Right renal cortex interstitium (tissue), 3 donors: ENCODE measurements at places on chromosomes 2 and 18. TPM values are rescaled to one million over a fixed set of nuclear protein-coding genes. Genes with fewer than 3 reads are reported as not detected.

The ILKAP gene
- 39.3 TPM for polyA plus RNA-seq

The VSNL1 gene
- 2.5 TPM for polyA plus RNA-seq

The IGFBP5 gene
- 398 TPM for polyA plus RNA-seq

The MYO1B gene
- polyA plus RNA-seq, result 121 TPM

The ITGB1BP1 gene
- polyA plus RNA-seq, result 73.3 TPM

The ZAP70 gene
- polyA plus RNA-seq, result 2.3 TPM

The CPO gene
- polyA plus RNA-seq, result 1.2 TPM

The DHRS9 gene
- polyA plus RNA-seq, result 0.93 TPM

The TIGD1 gene
- polyA plus RNA-seq, result 12.3 TPM

The VWC2L gene
- polyA plus RNA-seq, result 0.07 TPM

The RHBDD1 gene
- polyA plus RNA-seq, result 30.9 TPM

The VWA3B gene
- 0.72 TPM for polyA plus RNA-seq

The EXOC6B gene
- polyA plus RNA-seq, result 25.8 TPM

The PPP1R1C gene
- 2.0 TPM for polyA plus RNA-seq

The FSHR gene
- polyA plus RNA-seq, result not detected

The UGT1A6 gene
- polyA plus RNA-seq, result 6.2 TPM

The IL36A gene
- not detected for polyA plus RNA-seq

The POTEI gene
- polyA plus RNA-seq, result not detected

DNA sequence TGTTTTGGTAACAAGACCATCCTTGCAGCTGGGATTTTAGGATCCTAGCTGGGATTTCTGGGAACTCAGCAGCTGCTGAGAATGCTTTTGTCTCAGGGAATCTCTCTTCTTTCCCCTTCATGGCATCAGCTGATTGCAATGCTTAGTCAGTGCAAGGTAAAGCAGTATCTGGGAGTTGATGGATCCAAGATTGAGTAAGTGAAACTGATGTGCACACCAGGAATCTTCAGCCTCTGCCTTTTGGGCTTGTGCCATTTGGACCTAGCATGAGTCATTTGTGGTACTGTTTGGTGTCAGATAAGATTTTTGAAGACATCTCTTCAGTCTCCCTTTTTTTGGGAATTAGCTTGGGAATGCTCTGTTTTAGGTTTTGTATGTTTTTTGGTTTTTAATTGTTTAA, 363.3 kb upstream of the TFPI start:
- DNase-seq, result no peak

- no peak for DNase-seq
These were observed 225.0 kb downstream of the ALPK2 start for GRCh38 chr18:58403799-58404455.

- DNase-seq, result no peak
These were observed 101.6 kb downstream of the SPTBN1 start for GRCh38 chr2:54557601-54558187.

DNA sequence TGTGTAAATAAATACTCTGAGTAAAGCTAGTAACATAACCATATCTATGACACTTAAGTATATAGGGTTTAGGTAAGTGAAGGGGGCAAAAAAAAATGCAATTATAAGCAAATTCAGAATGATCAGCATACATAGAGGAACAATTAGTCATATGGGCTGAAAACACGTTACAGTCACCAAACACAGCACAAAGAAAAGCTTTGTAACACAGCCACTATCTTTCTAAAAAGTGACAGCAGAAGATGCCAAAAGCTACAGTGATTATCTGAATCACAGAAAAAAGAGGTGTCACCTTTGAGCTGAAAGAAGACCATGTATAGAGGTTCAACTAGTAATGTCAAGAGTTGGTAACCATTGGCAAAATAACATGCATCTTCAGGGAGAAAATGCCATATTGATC, 115.5 kb downstream of the ERBB4 start:
- no peak for DNase-seq

- DNase-seq, result no peak
These were observed 58.1 kb downstream of the MYO3B start for GRCh38 chr2:170235860-170236679.

DNA sequence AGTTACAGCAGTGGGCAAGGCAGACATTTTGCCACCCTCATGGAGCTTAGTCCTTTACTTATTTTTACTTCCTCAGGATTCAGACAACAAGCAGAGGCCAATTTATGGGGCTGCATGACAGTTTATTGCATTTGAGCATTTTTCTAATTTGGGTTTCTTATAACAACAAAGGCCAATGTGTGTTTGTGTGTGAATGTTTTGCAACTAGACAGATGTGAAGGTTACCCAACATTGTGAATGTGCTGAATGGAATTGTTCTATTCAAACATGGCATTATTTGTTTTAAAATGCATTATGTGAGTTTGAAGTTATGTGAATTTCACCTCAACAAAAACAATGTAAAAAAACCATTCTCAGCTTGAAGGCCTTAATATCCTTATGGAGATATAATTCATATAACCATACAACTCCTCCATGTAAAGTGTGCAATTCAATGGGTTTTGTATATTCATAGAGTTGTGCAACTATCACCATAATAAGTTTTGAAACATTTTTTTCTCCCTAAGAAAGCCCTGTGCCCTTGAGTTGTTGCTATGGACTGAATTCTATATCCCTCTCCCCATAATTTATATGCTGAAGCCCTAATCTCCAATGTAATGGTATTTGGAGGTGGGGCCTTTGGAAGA, 57.3 kb downstream of the CCDC195 start:
- DNase-seq, result no peak

- no peak for DNase-seq
These were observed 552 bp downstream of the CNPPD1 start for GRCh38 chr2:219175928-219176817.

DNA sequence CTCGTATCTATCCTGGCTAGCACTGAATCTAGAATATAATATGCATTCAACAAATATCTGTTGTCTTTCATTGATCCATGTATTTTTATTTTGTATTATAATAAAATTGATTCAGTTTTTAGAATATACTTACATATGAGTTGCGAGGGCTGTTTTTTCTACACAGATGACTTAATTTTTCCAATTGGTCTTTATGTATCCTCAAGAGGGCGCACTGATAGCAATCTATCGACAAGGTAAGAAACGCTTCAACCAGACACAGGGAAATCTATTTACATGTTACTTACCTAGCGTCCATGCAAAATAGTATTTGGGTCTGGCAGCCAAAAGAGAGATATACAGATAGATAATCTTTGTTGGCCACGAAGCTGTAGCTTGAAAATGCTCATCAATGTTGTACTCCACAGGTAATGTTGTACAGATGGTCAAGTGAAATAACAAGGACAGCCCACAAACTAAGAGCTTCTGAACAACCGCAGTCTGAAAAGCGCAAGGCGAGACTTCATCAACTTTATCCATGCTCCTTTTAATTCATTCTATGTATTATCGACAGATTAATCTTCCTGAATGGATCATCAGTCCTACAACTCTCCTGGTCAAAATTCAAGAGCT, 35.5 kb upstream of the KIDINS220 start:
- no peak for DNase-seq

- no peak for DNase-seq
These were observed 11.4 kb upstream of the PROKR1 start for GRCh38 chr2:68632021-68632420.

DNA sequence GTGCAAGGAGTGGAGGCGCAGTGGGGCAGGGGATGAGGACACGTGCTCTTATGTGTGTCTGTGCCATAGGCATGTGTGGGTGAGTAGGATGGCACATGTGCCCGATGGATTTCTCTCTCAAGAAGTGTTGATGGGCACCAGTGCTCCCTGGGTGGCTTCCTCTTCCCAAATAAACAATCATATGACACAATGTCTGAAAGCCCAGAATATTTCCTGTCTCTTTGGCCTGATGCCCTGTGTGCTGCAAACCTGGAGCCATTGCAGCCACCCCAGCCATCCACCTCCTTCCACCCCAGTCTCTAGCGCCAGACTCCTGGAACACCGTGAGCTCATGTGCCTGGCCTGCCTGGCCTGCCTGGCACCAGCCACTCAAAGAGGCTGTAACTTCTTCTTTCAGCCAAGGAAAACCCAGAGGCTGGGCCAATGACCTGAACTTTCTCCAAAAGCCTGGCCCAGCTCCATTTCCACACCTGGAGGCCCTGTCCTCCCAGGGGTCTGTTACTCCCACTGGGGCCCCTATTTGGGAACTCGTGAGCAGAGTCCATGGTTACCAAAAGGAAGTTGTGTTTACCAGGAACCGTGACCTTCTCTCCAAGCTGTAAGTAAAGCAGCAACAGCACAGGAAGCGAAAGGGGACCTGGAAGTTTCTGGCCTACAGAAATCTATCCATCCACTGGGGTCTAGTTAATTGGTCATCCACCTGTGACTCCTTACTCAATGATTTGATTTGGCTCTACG, 9.5 kb upstream of the ZBTB7C start:
- no peak for DNase-seq

DNA sequence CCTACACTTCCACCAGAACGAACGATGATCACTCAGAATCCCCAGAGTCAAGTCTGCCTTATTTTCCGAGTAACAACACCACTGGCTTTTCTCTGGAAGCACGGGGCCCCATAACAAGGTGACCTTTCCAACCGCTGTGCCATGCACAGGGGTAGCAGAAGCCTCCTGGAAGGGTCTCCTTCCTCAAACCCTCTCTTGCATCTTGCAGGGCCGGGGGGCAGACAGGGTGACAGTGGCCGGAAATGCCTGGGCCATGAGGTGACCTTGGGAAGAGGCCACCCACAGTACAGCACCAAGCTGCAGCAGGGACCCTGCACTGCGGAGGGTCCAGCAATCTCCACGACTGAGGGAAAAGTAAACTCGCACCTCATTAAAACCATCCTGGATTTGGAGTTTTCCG, 108.5 kb downstream of the PXDN start:
- DNase-seq, result no peak

GRCh38 chr2:37819186-37819585, 105.9 kb upstream of the RMDN2 start:
- no peak for DNase-seq

DNA sequence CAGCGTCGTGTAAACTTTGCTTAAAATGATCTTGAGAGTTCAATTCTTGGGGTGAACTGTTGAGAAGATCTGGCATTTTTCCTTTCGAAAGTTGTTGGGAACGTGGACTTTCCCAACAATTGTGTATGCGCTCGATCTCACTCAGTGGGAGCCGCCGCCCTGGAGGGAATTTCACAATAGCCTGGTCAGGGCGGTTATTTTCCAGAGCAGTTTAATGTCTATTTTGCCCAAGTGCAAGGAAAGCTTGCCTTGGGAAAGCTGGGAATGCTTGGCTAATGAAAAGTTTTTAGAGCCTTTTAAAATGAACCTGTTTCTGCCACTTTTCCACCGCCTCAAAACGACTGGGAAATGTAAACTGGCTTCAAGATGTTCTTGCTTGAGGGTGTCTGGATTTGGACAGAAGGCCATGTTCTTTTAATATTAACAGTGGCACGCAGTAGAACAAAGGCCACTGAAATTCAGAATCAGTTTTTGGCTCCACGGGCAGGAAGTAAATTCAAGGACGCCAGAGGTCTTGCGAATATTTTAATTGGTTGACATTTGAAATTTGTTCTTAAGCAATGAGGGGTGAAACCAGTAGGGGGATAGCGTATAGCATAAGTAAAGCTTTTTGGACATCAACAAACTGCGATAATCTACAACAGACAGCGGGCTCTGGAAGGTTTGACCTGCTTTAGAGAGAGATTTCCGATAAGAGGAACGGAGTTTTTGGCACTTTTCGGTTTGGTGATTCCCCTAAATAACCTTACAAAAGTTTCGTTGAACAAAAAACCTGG, 1.2 kb downstream of the CFLAR start:
- peak; percentile 67 for DNase-seq

DNA sequence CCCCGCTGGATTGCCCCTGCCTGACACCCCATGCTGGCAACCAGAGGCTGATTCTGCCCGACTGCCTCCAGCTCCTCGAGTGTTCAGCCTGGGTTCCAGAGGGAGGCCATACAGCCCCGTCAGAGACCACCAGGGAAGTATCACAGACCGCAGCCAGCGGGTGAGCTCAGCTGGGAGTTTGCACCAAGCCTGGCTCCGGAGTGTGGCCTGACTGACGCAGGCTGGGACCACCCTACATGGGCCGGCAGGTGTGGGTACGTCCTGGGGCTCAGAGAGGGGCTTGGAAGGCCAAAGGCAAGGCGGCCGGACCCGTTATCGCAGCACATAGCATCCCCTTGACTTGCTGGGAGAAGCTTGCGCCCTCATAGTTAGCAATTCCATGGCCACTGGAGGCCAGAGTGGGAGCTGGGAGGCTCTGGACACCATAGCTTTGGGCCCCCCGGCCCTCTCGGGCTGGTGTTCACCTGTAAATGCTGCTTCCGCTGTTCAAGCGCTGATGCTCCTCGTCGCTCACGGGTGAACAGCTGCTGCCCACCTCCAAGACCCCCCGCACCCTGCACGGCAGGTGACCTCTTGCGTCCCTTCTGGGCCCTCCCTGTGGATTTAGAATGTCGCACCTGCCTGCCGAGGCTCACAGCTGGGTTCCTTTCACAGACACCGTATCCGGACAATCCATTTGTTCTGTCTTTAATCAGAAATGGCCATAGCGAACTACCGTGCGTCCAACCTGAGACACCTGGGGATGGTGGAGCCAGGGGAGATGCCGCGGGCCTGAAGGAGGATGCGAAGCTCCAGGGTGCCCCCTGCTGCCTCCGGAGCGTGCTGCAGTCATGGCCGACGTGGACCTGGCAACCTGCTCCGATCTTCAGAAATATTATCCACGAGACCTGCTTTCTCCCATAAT, 31.2 kb upstream of the SLC66A3 start:
- no peak for DNase-seq

DNA sequence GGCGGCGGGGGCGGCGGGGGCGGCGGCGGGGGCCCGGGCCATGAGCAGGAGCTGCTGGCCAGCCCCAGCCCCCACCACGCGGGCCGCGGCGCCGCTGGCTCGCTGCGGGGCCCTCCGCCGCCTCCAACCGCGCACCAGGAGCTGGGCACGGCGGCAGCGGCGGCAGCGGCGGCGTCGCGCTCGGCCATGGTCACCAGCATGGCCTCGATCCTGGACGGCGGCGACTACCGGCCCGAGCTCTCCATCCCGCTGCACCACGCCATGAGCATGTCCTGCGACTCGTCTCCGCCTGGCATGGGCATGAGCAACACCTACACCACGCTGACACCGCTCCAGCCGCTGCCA, 644 bp downstream of the ONECUT2 start:
- DNase-seq, result no peak

DNA sequence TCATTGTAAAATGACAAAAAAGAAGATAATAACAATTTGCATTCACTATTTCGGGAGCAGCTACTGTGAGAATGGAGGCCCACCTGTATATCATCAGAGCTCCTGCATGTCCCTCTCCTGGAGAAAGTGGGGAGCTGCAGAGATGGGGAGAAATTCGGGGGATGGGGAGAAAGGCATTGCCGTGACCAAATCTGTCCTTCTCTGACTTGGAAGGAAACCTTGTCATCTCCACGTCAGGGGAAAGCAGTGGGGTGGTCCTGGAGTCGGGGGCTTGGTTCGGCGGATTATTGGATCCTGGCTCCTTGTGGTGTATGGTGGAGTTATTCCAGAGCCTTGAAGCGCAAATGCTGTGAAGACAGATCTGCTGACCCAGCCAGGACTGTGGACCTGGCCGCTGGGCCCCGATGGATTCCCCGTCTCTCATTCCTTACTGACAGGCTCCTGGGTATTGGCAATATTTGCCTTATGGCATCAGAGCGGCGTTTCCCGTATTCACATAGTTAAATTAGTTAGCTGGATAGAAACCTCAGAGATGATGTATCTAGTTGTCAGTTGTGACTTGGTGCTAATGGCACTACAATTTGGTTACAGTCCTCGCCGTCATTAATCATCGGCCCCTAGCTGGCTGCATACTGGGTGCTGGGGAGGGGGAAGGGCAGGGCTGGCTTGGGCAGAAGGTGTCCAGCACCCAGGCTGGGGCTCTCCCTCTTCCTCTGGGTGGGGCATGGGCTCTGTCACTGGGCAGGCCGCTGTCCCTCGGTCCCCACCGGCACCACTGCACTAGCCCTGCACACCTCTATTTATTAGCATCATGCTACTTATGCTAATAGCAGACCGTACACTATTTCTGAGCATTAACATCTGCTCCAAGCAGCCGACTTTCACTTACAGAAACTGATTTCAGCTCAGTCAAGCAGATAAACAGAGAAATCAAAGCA, 31.7 kb downstream of the CELF4 start:
- DNase-seq, result no peak
